ENCODE measurements at places on chromosomes 16 and 17.
A peak's percentile ranks its signal among the peaks of the same experiment; 100 is the strongest.

DNA sequence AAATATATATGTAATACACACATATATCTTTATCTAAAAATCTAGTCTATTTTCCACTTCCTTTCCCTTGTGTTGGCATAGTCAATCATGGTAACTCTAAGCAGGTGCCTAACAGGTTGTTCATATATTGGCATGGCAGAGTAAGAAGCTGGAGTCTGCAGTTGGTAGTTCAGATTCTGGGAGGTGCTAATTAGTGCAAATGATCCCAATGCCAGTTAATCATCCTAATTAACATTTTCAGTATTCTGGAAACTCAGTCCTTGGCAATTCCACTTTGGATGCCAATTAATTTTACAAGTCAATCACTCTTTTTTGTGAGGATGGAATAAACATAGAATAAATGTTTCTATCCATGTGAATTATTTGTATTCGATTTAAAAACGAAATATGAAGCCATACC, 863.7 kb upstream of the SOX9 start:
- no peak for DNase-seq
- no peak overlapping the region for H3K4me3 ChIP-seq

- H3K27me3 ChIP-seq, result no peaks in the 10 kb centered on the region
- DNase-seq, result no peak
- no peak overlapping the region for H3K27ac ChIP-seq
- peaks cover 4% of the 10 kb centered on the region for H3K36me3 ChIP-seq
Measured at GRCh38 chr17:67503184-67503583, 126.1 kb downstream of the PITPNC1 start.

DNA sequence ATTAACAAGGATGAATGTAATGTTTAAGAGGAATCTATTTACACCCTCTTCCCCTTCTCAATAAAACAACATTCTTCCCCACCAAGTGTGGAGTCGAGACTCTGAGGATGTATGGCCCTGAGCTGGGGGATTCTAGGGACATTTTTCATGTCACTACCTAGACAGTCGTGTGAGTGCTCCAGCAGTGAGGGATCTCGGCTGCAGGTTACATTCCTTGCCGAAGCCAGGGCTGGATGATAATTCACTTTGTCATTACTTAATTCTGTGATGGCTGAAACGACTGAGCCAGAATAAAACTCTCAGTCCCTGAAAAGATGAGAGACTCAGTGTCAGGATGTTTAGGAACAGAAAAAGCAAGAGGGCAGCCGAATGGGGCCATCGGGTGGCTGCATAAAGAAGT, 106.9 kb upstream of the HSBP1 start:
- H3K27me3 ChIP-seq, result no peaks in the 10 kb centered on the region
- no peaks in the 10 kb centered on the region for H3K4me1 ChIP-seq
- no peaks in the 10 kb centered on the region for H3K36me3 ChIP-seq
- DNase-seq, result no peak

DNA sequence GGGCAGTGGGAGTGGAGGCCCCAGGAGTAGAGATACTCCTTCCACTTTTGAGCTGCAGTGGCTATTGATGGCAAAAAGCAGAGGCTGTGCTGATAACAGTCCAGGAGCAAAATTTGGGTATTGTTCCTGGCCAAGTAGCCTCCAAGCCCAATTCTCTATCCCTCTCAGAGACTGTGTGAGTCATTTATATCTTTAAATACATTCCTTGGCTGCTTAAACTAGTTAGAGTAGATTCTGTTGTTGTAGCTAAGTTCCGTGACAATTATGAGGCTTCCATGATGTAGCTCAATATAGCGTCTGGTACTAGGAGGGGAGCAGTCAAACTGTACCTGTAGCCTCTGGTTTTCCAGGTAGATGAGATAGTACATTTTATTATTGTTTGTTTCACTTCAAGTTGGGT, 19.9 kb upstream of the UBE2G1 start:
- H3K36me3 ChIP-seq, result no peaks in the 10 kb centered on the region
- no peak overlapping the region for H3K27ac ChIP-seq
- no peak for DNase-seq
- H3K27me3 ChIP-seq, result no peaks in the 10 kb centered on the region
- no peaks in the 10 kb centered on the region for H3K4me1 ChIP-seq

DNA sequence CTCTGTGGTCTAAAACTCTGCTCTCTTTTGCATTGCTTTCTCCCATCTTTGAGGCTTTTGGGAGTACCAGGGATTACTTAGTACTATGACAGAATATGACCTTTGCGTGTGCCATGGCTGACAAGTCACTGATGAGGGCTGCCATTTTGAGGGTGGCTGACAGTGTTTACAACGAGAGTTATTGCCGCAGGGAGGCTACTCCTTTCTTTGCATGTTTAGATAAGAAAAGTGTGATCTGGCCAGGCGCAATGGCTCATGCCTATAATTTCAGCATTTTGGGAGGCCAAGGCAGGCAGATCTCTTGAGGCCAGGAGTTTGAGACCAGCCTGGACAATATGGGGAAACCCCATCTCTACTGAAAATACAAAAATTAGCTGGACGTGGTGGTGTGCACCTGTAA, 77.5 kb downstream of the GSG1L start:
- DNase-seq, result no peak
- no peaks in the 10 kb centered on the region for H3K27me3 ChIP-seq
- no peak overlapping the region for H3K27ac ChIP-seq
- H3K4me3 ChIP-seq, result no peak overlapping the region

- H3K4me1 ChIP-seq, result no peaks in the 10 kb centered on the region
- H3K27me3 ChIP-seq, result no peaks in the 10 kb centered on the region
- H3K4me3 ChIP-seq, result no peak overlapping the region
- H3K27ac ChIP-seq, result no peak overlapping the region
Measured at GRCh38 chr16:17461951-17462729, 8.6 kb downstream of the XYLT1 start.

DNA sequence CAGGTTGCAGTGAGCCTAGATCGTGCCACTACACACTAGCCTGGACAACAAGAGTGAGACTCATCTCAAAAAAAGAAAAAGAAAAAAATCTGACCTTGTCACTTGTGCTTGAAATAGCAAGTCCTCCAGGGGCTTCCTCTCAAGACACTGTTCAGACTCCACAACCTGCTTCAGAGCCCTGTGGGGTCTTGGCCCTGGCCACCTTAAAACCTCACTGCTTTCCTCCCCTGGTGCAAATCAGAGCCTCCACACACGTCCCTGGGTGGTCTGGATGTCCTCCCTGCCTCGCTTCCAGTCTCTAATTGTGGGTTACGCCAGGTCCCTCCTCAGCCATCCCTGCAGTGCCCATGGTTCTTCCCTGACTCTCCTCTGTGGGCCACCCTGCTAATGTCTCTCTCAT, 4.7 kb downstream of the ACD start:
- no peak for DNase-seq
- H3K27ac ChIP-seq, result no peak overlapping the region
- no peak overlapping the region for H3K4me3 ChIP-seq
- H3K36me3 ChIP-seq, result peaks cover 10% of the 10 kb centered on the region
- no peaks in the 10 kb centered on the region for H3K4me1 ChIP-seq
- peaks cover 45% of the 10 kb centered on the region for H3K27me3 ChIP-seq

DNA sequence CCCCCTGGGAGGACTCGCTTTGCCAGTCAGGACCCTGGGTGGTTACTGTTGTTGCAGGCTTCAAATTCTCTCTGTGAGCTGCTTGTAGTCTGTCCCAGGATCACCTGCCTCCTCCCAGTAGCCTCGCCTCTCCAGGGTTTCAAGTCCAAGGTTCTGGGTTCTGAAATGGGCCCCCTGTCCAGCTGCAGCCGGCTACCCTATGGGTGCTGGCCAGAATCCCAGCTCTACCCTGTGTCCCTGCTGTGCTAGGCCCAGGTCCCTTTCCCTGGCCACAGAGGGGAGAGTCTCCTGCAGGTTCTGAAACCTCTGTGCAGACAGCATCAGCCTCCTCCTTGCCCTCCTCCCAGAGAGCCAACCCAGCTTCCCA, 21.4 kb downstream of the UNC13D start:
- H3K4me1 ChIP-seq, result no peaks in the 10 kb centered on the region
- DNase-seq, result no peak
- no peak overlapping the region for H3K4me3 ChIP-seq
- H3K36me3 ChIP-seq, result peaks cover 45% of the 10 kb centered on the region
- H3K27me3 ChIP-seq, result no peaks in the 10 kb centered on the region
- H3K27ac ChIP-seq, result no peak overlapping the region

DNA sequence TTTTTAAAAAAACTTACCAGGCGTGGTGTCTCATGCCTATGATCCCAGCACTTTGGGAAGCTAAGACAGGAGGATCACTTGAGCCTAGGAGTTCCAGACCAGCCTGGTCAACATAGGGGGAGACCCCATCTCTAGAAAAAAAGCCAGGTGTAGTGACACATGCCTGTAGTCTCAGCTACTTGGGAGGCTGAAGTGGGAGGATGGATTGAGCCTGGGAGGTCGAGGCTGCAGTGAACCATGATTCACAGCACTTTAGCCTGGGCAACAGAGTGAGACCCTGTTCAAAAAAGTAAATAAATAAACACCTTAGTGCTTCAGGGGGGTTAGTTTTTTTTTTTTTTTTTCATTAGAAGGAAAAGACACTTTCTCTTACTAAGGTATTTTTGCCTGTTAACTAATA, 58.9 kb upstream of the LRRC37A3 start:
- H3K27me3 ChIP-seq, result no peaks in the 10 kb centered on the region
- no peak for DNase-seq
- H3K4me1 ChIP-seq, result peaks cover 5% of the 10 kb centered on the region
- H3K36me3 ChIP-seq, result peaks cover under 1% of the 10 kb centered on the region

GRCh38 chr16:3830625-3831254, 49.8 kb downstream of the CREBBP start:
- no peak overlapping the region for H3K4me3 ChIP-seq
- H3K27me3 ChIP-seq, result no peaks in the 10 kb centered on the region
- DNase-seq, result no peak
- peaks cover 15% of the 10 kb centered on the region for H3K36me3 ChIP-seq

GRCh38 chr16:65681406-65681805, 559.5 kb upstream of the CDH11 start:
- no peaks in the 10 kb centered on the region for H3K4me1 ChIP-seq
- H3K27ac ChIP-seq, result no peak overlapping the region
- no peaks in the 10 kb centered on the region for H3K27me3 ChIP-seq
- no peaks in the 10 kb centered on the region for H3K36me3 ChIP-seq
- DNase-seq, result no peak
- no peak overlapping the region for H3K4me3 ChIP-seq

GRCh38 chr16:27049117-27049516, 17.6 kb upstream of the C16orf82 start:
- no peak for DNase-seq
- no peaks in the 10 kb centered on the region for H3K27me3 ChIP-seq
- no peaks in the 10 kb centered on the region for H3K36me3 ChIP-seq
- no peak overlapping the region for H3K4me3 ChIP-seq
- no peaks in the 10 kb centered on the region for H3K4me1 ChIP-seq

DNA sequence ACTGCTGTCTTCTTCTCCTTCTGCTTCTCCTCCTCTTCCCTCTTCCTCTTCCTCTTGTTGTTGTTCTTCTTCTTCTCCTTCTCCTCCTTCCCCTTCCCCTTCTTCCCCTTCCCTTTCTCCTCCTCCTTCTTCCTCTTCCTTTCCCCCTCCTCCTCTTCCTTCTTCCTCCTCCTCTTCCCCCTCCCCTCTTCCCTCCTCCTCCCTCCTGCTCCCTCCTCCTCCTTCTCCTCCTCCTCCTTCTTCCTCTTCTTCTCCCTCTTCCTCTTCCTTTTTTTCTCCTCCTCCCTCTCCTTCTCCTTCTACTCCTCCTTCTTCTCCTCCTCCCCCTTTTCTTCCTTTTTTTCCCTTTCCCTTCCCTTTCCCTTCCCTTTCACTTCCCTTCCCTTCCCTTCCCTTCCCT, 245.0 kb upstream of the IRX5 start:
- H3K4me1 ChIP-seq, result no peaks in the 10 kb centered on the region
- H3K36me3 ChIP-seq, result no peaks in the 10 kb centered on the region
- no peaks in the 10 kb centered on the region for H3K27me3 ChIP-seq
- no peak overlapping the region for H3K27ac ChIP-seq

DNA sequence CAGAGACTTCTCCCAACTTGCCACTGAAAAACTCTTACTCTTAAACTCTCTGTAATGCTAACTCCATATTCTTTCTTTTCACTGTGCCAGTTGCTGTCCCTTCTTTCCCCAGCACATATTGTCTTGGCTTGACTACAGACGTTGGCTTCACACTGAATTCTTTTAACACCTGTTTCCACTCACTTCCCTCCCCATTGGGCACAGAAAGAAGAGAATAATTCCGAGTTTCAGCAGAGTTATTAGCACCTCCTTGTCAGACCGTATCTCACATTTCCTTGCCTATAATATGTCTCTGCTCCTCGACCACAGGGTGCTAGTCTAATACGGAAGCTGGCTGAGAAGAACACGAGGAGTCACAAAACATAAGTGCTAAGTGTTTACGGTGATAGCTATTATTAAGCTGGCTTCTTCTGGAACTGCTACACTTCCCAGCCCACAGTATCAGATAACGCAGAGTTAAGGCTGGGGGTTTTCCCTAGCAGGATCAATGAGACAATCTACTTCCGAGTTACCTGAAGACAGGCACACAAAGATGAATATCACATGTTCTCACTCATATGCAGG, 188.5 kb upstream of the CDH8 start:
- no peak for DNase-seq
- no peaks in the 10 kb centered on the region for H3K36me3 ChIP-seq
- H3K4me1 ChIP-seq, result peaks cover 4% of the 10 kb centered on the region
- H3K4me3 ChIP-seq, result no peak overlapping the region
- H3K27me3 ChIP-seq, result no peaks in the 10 kb centered on the region
- H3K27ac ChIP-seq, result no peak overlapping the region

GRCh38 chr17:80327518-80327917, 66.9 kb downstream of the RNF213 start:
- no peaks in the 10 kb centered on the region for H3K4me1 ChIP-seq
- peaks cover 96% of the 10 kb centered on the region for H3K36me3 ChIP-seq
- DNase-seq, result no peak
- no peak overlapping the region for H3K4me3 ChIP-seq
- no peak overlapping the region for H3K27ac ChIP-seq

DNA sequence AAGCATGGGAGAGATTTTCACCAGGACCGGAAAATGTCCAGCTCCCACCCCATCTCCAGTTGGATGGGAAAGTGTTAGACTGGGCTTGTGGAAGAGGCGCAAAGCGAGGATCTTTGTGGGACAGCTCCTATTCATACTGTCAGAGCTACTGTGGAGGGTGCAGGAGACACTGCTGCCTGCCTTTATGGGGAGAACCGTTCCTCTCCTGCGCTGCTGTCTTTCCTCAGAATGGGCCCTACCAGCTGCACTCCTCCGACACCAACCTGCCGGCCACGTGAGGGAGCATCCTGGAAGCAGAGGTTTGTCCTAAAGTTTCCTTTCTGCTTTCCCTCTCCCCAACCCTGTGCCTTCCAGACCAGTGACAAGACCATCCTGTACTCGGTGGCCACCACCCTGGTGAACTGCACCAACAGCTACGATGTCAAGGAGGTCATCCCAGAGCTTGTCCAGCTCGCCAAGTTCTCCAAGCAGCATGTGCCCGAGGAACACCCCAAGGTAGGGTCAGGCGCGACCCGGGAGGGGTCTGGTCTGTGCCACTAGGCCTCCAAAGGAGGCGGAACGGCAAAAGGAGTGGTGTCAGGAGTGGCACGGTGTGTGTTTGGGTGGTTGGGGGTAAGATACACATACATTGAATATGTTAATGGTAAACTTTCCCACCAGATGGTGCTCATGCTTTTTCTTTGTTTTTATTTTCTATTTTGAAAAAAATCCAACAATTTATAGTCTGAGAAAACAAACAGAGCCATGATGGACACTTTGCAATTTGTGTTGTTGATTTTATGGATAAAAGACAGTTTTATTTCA, 23.0 kb downstream of the SLC35G3 start:
- no peaks in the 10 kb centered on the region for H3K36me3 ChIP-seq
- DNase-seq, result no peak
- H3K4me1 ChIP-seq, result peaks cover 4% of the 10 kb centered on the region
- H3K4me3 ChIP-seq, result no peak overlapping the region
- no peak overlapping the region for H3K27ac ChIP-seq
- H3K27me3 ChIP-seq, result no peaks in the 10 kb centered on the region

GRCh38 chr16:70712359-70712758, 26.5 kb upstream of the MTSS2 start:
- no peaks in the 10 kb centered on the region for H3K27me3 ChIP-seq
- H3K27ac ChIP-seq, result peak overlapping the region; percentile 94
- H3K36me3 ChIP-seq, result no peaks in the 10 kb centered on the region
- H3K4me1 ChIP-seq, result peaks cover 44% of the 10 kb centered on the region
- DNase-seq, result no peak
